NCI-H2081 (cell line): ENCODE measurements at places on chromosomes 5 and 9.

GRCh38 chr5:24376616-24377015 lies 268.2 kb downstream of the CDH10 start:
- no peak for DNase-seq

DNA sequence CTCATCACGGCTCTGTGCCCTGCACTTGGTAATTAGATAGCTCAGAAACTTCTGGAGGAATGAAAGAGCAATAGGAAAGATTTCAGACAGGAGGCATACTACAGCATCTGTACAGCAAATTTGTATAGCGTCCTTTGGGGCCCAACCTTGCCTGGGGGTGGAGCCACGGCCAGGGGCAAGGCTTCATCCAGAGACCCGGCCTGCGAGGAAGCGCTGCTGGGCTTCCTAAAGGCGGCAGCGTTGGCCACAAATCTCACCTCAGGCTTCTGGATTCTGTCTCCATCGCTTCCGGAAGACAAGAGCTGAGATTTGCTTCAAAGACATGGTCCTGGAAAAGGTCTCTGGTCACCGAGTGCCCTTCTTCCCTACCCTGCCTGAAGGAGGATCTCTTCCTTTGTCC lies 12.2 kb upstream of the SPATA31D1 start:
- no peak for DNase-seq

DNA sequence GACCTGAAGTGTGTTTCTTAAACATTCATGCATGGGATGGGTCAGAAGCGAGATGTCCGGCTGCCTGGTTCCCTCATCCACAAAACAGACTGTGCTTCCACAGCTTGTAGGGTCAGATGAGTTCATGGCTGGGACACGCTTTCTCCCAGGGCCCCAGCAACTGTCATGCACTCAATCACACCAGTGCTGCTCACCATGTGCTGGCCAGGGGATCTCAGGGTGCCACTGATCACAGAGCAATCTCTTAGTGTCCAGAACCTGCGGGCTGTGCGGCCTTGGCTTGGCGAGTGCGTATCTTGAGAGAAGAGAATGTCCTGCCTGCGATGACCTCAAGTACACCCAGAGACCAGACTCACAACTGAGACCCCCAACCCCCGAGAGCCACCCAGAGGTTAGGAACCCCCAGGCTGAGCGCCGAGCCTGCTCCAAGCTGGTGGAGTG lies 26.0 kb upstream of the FCN2 start:
- DNase-seq = no peak

DNA sequence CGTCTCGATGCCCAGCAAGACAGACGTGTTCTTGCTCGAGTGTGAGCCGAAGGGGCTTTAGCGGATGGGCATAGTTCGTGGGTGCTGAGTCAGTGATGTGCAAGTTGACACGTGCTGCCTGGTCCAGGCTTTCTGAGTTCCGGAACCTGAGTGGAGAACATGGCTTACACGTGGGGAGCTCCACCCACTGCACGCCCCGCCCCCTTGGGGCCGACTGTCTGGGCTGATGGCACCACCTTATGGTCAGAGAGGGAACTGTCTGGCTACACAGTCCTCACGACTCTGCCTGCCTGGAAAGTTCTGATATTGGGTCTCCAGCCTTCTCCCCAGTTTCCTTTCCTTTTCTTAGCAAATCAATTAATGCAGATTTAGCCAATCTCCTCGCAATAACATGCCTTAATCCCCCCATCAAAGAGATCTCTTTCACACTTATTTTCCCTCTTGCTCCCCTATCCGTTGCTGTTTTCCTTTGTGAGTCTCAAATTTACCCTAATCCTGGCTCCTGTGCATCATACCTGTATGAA lies 3.8 kb upstream of the STC2 start:
- peak; percentile 71 for DNase-seq

GRCh38 chr9:133935328-133936005 lies 56.7 kb downstream of the VAV2 start:
- peak; percentile 38 for DNase-seq

GRCh38 chr5:160792732-160793529 lies 59.1 kb downstream of the ATP10B start:
- DNase-seq = no peak

GRCh38 chr9:109481856-109482255 lies 16.3 kb downstream of the PTPN3 start:
- no peak for DNase-seq

- no peak for DNase-seq
These were observed 27.6 kb upstream of the ENTREP1 start for GRCh38 chr9:69297300-69297980.

DNA sequence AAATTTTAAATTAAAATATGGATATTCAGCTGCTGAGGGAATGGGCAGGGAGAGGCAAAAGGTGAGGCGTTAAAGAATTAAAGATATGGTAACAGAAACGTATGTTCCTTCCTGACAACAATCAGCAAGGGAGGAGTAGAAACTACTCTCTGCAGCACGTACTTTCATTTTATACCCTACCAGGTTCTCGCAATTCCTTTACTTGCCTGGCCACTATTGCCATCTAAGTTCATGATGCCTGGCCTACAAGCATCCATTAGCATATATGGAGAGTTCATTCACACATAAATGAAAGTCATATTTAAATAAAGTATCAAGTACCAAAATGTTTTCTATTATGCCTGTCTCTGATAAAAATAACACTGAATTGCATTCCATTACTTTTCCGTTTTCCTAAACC lies 125.1 kb downstream of the BNC2 start:
- no peak for DNase-seq

- DNase-seq = no peak
These were observed 17.6 kb downstream of the TENT4A start for GRCh38 chr5:6730807-6731206.

- DNase-seq = no peak
These were observed 61.6 kb downstream of the SAXO1 start for GRCh38 chr9:18971404-18971803.

GRCh38 chr9:33856247-33856646 lies 39.3 kb downstream of the UBE2R2 start:
- no peak for DNase-seq

- DNase-seq = no peak
These were observed 67.5 kb downstream of the ZFAND5 start for GRCh38 chr9:72297516-72297915.

GRCh38 chr5:80193401-80193800 lies 62.4 kb downstream of the SERINC5 start:
- peak; percentile 95 for DNase-seq

- no peak for DNase-seq
These were observed 326.4 kb upstream of the PDE4D start for GRCh38 chr5:60219921-60220320.

GRCh38 chr5:142151436-142152383 lies 43.1 kb downstream of the NDFIP1 start:
- DNase-seq = peak; percentile 31

- no peak for DNase-seq
These were observed 47.8 kb downstream of the THOC3 start for GRCh38 chr5:175920231-175920811.

- peak; percentile 28 for DNase-seq
These were observed 21.6 kb downstream of the BHMT start for GRCh38 chr5:79133121-79133656.

- no peak for DNase-seq
These were observed 108.8 kb downstream of the ESM1 start for GRCh38 chr5:54876556-54876955.

DNA sequence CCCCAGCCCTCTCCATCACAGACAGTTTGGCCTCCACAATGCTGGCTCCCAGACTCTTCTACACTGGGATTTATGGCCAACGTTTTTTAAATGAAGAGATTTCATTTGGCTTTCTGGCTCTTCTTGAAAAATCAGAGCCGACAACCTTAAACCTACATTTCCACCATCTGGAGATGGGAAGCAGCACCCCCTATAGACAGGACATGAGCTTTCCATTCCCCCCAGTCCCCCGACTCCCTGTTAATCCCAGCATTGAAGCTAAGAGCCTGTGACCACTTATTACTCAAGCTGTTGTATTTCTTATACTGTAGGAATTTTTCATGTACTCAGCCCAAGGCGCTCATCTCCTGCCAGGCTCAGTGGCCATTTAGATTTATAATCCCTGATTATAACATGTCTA lies 34.0 kb upstream of the AFAP1L1 start:
- DNase-seq = no peak

DNA sequence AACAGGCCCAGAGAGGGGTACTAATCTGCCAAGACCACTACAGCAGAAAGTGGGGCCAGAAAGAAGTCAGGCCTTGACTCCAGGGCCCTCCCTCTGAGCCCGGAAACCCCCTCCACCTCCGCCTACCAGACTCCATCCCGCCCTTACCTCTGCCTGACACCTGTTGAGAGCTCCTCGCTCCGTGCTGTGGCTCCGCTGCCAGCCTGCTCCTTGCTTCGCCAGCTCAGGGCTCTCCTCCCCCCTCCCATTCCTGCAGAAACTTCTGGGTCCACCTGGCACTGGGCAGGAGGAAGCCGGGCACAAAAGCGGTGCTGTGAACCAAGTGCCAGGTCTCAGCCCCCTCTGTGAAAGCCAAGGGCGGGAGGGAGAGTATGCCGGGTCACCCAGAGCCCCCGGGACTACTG lies 6.4 kb upstream of the ST6GALNAC6 start:
- no peak for DNase-seq

GRCh38 chr9:121818841-121819427 lies 167.5 kb downstream of the DAB2IP start:
- DNase-seq = no peak
